ENCODE measurements at places on chromosomes 12 and 14.

DNA sequence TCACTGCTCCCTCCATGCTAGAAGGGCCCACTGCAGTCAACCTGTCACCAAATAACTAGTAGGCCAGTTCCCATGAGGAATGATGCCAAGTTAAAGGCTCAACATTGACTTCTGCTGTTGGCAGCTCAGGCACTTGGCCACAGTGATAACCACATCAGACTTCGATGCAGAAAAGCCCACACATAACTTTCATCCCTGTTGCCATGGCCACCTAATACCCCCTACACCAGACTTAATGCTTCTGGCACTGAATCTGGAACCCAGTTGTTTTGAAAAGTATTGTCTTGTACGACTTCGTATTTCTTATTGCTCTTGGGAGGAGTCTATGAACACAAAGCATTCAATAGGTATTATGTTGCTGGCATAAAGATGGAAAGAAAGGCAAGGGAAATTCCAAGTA, 44.3 kb upstream of the HELB start:
- no peak for DNase-seq

DNA sequence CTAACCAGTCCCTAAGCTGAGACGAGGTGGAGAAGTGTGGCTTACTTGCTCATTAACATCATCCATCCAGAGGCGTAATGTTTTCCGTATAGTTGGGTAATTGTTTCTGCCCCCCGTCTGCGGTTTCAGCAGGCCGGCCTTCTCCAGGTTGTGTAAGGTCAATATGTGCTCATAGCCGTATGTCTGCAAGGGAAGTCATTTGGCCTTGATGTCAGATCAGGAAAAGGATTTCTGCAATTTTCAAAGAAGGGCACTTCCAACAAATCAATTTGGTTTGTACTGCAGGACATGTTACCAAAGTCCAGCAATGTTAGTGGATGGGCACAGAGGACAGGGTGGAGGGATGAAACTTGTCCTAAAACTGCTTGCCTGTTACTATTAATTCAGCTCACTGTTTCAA, 9.9 kb upstream of the DIABLO start:
- DNase-seq: no peak

DNA sequence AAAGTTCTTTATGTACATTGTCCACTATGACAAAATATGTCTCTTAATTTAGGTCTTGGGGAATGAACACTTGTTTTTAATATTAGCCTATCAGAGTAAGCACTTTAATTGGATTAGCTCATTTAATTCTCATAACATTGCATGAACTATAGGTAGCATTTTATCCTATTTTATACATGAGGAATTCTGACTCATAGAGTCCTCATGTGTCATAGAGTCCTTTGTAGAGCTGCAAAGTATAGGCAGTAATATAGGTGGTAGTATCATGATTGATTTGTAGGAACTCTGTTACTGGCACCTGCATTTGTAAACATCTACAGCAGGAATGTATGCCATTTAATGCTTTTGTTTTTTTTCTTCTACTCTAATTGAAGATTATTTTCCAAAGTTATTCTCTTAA, 96.0 kb downstream of the GPHN start:
- DNase-seq: no peak

- no peak for DNase-seq
These were observed 12.2 kb upstream of the NR2C1 start for GRCh38 chr12:95085612-95086011.

DNA sequence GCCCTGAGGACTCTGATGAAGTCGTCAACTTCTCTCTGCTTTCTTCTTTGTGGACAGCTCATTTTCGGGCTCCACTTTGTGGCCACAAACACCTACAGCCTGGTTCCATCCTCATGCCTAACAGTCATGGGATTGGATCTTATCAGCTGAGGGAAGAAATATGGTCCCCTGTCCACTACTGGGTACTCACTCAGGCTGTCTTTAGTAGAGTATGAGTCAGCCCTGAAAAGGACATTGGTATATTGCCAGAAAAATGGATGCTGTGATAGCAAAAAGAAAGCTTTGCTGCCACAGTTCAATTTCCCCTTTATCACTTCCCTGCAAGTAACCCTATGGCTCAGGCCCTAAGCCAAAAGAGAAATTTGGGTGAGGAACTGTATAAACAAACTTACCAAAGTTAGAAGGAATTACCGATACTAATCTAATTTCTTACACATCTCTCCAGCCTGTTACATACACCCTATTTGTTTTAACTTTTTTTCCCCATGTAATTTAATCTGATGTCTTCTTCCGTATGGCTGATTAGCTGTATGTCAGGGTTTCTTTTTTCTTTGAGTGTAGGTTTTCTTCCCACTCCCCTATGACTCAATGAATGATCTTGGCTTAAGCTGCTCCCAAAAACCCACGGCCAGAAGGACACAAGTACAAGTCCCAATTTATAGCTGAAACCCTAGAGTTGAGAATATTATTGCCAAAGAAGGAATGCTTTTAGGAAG, 29.1 kb downstream of the MTHFD1 start:
- no peak for DNase-seq

- no peak for DNase-seq
These were observed 508 bp upstream of the KCNH5 start for GRCh38 chr14:63045612-63046320.

GRCh38 chr12:57460468-57460784, 841 bp downstream of the GLI1 start:
- DNase-seq: no peak

DNA sequence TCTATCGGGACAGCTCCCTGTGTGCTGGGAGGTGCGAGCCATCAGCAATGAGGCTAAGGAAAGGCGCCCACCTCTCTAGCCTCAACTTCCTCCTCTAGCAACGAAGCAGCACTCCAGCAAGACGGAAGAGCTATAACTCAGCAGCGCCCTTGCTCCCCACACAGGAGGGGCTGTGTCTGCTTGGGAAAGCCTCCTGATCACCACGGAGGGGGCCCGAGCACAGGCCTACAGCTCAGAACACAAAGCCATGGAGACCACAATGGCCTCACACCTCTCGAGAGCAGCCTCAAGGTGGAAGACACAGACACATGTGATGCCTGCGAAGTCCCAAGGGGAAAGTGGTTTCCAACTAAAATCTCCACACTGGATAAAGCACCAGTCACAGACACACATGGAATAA, 60.4 kb downstream of the CDC42BPB start:
- DNase-seq: no peak

GRCh38 chr12:97177481-97177880, 270.4 kb downstream of the NEDD1 start:
- DNase-seq: no peak

- no peak for DNase-seq
These were observed 43.2 kb upstream of the PNMA1 start for GRCh38 chr14:73757381-73757780.

DNA sequence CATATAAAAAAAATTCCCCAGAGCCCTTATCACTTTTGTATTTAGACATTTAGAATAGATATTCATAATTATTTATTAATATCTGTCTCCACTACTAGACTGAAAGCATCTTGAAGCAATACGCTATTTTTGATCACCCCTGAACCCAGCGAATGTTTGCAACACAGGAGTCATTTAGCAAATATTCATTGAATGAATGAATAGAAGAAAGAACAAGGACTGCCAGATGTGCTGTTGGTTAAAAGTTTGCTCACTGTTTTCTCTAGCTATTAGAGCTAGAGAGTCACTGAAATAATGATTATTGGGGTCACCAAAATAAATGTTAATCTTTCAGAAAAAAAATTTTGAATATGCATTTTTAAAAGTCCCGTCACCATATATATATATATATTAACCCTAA, 174.3 kb downstream of the ACSS3 start:
- DNase-seq: no peak

- no peak for DNase-seq
These were observed 679 bp downstream of the BDKRB2 start for GRCh38 chr14:96205059-96205977.

DNA sequence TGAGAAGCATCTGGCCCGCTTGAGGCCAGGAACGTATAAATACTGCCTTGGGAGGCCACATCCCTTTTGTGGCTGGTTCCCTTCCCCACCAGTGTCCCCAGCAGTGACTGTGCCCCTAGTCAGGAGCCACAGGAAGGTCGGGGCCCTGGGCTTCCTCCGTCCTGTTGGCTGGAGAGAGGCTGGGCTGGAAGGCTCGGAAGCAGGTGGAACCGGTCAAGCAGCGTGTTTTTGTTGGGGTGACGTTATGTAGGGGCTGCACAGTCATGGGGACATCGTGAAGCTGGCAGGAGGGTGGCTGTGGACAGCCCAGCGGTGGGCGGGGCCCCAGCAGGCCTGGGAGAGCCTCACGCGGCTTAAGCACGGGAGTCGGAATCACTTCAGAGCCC, 10.1 kb downstream of the XRCC3 start:
- DNase-seq: no peak

DNA sequence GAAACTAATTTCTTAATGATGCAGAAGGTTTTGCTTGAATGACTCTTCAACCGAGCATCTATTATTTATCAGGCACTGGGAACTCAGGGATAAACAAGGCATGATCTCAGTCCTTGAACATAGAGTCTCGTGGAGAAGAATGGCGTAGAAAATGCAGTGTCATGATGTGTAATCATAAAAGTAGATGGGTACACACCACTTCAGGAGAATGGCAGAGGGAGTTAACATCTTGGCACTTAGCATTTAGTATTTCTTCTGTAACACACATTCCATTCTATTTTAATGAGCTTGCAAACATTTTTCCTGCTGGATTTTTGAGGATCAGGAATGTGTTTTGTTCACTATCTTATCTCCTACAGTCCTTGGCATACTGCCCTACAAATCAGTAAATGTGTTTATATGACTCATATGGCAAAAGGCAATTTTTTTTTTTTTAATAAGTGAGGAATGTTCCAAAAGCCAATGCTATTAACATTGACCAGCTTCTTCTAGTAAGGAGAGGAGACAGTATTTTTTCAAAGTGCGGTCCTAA, 3.8 kb downstream of the TXNRD1 start:
- DNase-seq: no peak

- no peak for DNase-seq
These were observed 57.4 kb downstream of the RPH3A start for GRCh38 chr12:112848972-112849371.

DNA sequence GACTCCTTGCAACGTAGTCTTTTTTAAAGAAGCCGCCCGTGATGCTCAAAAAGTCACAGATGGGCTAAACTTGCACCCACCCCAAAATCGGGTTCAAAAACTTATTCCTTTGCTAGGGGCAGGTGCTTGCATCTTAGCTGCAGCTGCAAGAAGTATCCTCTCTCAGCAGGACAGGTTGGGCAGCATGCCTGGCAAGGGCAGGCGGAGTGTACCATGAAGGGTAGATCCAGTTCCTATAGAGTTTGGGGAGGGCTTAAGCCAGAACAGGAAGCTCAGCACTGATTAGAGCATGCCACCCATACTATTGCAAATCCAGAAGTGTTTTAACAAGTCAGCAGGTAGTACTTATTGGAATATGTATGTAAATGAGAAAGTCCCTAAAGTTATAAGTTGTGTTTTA, 48.7 kb downstream of the CPM start:
- DNase-seq: no peak

GRCh38 chr12:132765361-132765760, 3.7 kb upstream of the ANKLE2 start:
- no peak for DNase-seq

Measured in activated T-cell treated with anti-CD3 and anti-CD28 coated beads for 1 hour (primary cell).